Endodermal cell (in vitro differentiated cells): ENCODE measurements at places on chromosomes 3 and 15.

DNA sequence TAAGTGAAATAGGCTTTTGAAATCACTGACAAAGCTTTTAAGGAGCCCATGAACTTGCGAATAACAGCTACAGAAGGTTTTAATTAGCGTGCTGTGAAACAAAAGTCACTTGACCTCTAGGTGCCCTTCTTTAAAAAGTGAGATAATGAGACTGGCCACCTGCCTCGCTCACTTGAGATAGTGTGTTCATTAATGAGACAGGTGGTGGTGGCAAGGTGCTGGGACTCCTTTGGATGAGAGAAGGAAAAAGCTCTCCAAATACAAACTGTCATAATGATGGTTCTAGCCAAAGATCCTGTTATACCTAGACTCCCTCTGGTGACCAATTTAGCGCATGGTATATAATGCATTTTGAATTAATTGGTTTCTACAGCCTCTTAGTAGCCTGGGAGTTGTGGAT lies 22.7 kb upstream of the IREB2 start:
- H3K4me3 ChIP-seq, result no peak overlapping the region
- peaks cover 5% of the 10 kb centered on the region for H3K4me1 ChIP-seq
- no peak for DNase-seq
- no peak overlapping the region for H3K27ac ChIP-seq

DNA sequence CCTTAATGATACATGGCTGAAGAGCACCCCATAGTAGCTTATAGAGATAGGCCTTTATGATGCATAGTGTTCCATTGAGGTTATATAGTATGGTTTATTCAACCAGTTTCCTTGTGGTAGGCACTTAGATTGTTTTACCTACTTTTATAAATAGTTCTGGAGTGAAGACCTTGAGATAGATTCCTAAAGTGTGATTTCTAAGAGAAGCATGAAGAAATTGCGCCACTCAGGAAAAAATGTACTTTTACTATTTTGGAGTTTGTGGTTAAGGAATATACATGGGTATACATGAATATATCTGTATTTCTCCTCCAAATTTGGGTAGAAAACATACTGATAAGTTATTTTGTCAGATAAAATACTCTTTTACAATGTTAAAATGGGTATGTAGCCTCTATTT lies 70.5 kb downstream of the CHD2 start:
- H3K27ac ChIP-seq, result no peak overlapping the region
- no peaks in the 10 kb centered on the region for H3K4me1 ChIP-seq
- H3K4me3 ChIP-seq, result no peak overlapping the region
- peaks cover 98% of the 10 kb centered on the region for H3K36me3 ChIP-seq

- no peaks in the 10 kb centered on the region for H3K4me1 ChIP-seq
- peak overlapping the region; percentile 28 for H3K4me3 ChIP-seq
- H3K36me3 ChIP-seq, result no peaks in the 10 kb centered on the region
- H3K27me3 ChIP-seq, result peaks cover 100% of the 10 kb centered on the region
These were observed 2.2 kb downstream of the ZIC1 start for GRCh38 chr3:147411238-147411814.

DNA sequence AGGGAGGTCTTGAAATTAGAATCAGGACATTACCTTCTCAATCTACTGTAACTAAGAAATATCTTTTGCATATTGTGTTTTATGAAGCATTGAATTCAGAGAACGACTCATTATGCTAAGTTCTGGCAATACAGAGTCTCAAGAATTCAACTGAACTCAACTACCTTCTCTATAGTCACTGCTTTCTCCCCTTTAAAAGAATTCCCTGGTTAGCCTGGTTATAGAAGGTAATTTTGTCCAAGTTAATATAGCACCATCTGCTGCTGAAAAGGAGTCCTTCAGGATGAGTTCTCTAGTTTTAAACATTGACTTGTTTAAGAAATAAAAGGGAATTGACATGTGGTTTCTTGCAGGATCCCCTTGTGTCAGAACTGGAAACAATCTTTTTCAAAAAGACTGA lies 60.2 kb downstream of the IL16 start:
- H3K4me1 ChIP-seq, result no peaks in the 10 kb centered on the region
- no peak overlapping the region for H3K27ac ChIP-seq
- no peak for DNase-seq
- H3K36me3 ChIP-seq, result no peaks in the 10 kb centered on the region

- peaks cover 17% of the 10 kb centered on the region for H3K4me1 ChIP-seq
- no peaks in the 10 kb centered on the region for H3K27me3 ChIP-seq
- DNase-seq, result peak; percentile 91
- H3K27ac ChIP-seq, result no peak overlapping the region
- no peak overlapping the region for H3K4me3 ChIP-seq
These were observed 46.4 kb upstream of the HES1 start for GRCh38 chr3:194089357-194090177.

GRCh38 chr3:178367817-178368617 lies 168.2 kb upstream of the KCNMB2 start:
- H3K4me1 ChIP-seq, result no peaks in the 10 kb centered on the region
- H3K4me3 ChIP-seq, result no peak overlapping the region

DNA sequence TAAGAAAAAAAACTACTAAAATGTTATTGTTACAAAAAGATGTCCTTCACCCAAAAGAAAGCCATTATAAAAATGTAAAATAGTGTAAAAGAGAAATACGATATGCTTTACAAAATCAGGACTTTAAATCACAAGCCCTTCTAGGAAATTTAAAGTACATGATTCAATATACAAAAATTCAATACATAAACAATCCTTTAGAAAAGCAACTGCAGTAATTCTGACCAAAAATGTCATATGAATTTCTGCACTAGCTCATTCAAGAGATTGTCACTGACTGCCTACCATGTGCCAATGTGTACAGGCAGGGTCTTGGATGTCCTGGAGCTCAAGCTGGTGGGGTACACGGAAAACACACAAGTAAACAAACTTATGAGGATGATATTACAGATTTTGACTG lies 2.5 kb downstream of the MORC1 start:
- H3K36me3 ChIP-seq, result no peaks in the 10 kb centered on the region
- H3K27me3 ChIP-seq, result no peaks in the 10 kb centered on the region
- no peak for DNase-seq

- H3K4me1 ChIP-seq, result no peaks in the 10 kb centered on the region
- H3K36me3 ChIP-seq, result no peaks in the 10 kb centered on the region
- DNase-seq, result no peak
- H3K4me3 ChIP-seq, result no peak overlapping the region
- no peak overlapping the region for H3K27ac ChIP-seq
These were observed 203.6 kb downstream of the EDEM1 start for GRCh38 chr3:5390936-5391625.

- peaks cover 97% of the 10 kb centered on the region for H3K27me3 ChIP-seq
- H3K4me3 ChIP-seq, result no peak overlapping the region
- H3K27ac ChIP-seq, result no peak overlapping the region
- peaks cover 9% of the 10 kb centered on the region for H3K4me1 ChIP-seq
These were observed 767 bp upstream of the GATA2 start for GRCh38 chr3:128493570-128494366.

DNA sequence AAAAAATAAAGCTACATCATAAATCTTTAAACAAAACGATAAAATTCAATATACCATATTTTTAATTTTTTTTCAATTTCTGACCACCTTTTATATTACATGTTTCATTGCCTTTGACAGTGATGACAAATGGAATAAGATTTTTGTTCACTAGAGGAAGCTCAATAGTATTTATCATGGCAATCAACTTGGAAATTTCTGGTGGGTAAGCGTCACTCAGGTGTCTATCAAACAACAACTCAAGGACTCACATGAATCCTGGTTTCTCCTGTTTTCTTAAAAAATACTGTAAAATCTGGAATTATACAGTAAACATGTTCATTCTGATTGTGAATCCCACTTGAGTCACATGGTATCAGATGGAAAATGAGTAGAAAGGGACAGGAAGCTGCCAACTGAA lies 782.2 kb downstream of the OTOL1 start:
- H3K36me3 ChIP-seq, result no peaks in the 10 kb centered on the region
- H3K27ac ChIP-seq, result no peak overlapping the region
- no peaks in the 10 kb centered on the region for H3K27me3 ChIP-seq
- H3K4me3 ChIP-seq, result no peak overlapping the region

DNA sequence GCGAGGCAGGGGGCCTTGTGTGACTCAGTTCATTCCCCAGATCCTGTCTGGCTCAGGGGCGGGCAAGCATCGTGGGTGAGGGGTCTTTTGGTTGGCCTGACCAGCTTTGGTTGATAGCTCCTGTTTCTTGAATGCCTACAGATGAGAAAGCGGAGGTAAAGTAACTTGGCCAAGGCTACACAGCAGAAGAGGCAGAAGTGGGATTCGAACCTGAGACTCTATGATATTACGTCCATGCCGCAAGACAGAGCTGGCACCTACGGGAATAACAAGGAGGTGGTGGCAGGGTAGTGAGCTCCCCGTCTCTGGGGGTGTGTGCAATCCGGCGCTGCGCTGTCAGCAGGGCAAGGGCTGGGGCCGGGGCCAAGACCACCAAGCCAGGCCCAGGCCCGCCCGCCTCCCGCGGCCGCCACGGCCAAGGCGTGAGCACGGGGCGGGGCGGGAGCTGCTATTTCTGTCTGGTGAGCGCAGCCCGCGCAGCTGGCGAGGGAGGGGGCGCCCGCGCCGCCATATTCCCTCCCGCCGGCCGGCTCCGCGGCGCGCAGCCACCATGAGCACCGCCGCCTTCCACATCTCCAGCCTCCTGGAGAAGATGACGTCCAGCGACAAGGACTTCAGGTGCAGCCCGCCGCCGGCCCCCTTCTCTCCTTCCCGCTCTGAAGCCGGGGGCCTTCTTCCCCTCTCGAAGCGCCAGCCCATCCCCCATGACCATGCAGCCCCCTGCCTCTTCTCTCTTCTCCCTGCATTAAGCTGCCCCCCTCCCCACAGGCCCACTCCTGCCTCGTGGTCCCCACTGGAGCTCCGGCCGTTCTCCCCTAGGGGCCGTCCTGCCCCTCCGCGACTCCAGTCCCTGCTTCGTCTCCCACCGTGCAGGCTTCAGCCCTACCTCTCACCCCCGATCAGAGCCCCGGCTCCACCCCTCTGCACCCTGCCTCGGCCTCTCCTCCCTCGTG lies at the start of gene CAND2:
Gene CAND2, plus strand, starts transcription at position 510 of the 953 bp plus-strand sequence. Its CDS starts 41 bp downstream, at position 551.
- peak; percentile 80 for DNase-seq
- H3K4me1 ChIP-seq, result no peaks in the 10 kb centered on the region
- H3K27ac ChIP-seq, result no peak within 1 kb of the TSS
- peak within 1 kb of the TSS; percentile 81 for H3K4me3 ChIP-seq

- peak; percentile 56 for DNase-seq
- H3K36me3 ChIP-seq, result no peaks in the 10 kb centered on the region
- no peak overlapping the region for H3K27ac ChIP-seq
- no peaks in the 10 kb centered on the region for H3K27me3 ChIP-seq
- H3K4me1 ChIP-seq, result no peaks in the 10 kb centered on the region
- peak overlapping the region; percentile 26 for H3K4me3 ChIP-seq
These were observed 87.8 kb downstream of the NCEH1 start for GRCh38 chr3:172622916-172623700.

DNA sequence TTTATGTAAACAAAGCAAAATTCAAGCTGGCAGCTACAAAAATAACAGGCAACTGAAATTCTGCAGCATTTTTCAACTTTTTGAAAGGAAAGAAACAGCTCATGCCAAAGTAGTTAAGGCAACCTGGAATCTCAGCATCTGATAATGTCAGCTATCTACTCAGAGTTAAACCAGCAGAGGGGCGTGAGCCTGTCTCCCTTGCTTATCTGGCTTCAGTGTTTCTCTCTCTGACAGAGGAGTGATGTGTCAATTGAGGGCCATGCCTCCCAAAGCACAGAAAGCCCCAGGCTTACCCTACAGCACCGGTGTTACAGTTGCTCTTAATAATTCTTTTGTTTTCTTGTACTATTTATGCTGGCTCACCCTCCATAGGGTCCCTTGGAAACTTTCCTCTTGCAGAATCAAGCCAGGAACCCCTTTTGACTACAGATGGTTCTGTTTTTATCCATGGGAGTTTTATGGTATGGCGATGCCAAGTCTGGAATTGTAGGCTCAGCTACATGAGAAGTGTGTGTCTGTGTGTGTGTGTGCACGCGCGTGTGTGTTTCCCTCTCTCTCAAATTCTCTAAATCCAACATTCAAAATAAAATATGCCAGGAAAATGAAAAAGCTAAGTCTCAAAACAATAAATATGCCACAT lies 7.3 kb downstream of the TMEM212 start:
- H3K4me3 ChIP-seq, result peak overlapping the region; percentile 8
- no peaks in the 10 kb centered on the region for H3K36me3 ChIP-seq
- H3K4me1 ChIP-seq, result no peaks in the 10 kb centered on the region
- H3K27ac ChIP-seq, result peak overlapping the region; percentile 49
- H3K27me3 ChIP-seq, result no peaks in the 10 kb centered on the region

DNA sequence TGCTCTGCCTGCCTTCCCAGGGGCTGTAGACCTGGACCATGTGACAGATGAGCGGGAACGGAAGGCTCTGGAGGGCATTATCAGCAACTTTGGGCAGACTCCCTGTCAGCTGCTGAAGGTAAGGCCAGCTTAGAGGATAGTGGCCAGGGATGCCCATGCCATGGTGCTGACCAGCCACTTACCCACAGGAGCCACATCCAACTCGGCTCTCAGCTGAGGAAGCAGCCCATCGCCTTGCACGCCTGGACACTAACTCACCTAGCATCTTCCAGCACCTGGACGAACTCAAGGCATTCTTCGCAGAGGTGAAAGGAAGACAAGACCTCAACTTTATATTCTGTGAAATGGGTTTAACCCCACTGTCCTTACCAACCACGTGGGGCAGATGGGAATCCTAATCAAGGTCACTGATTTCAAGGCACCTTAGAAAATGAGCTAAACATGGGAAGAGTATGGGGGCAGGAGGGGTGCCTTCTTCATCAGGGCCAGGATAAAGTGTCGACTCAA lies 26.7 kb downstream of the NBEAL2 start:
- no peak overlapping the region for H3K4me3 ChIP-seq
- no peaks in the 10 kb centered on the region for H3K27me3 ChIP-seq
- DNase-seq, result no peak
- no peak overlapping the region for H3K27ac ChIP-seq
- H3K36me3 ChIP-seq, result peaks cover 22% of the 10 kb centered on the region

DNA sequence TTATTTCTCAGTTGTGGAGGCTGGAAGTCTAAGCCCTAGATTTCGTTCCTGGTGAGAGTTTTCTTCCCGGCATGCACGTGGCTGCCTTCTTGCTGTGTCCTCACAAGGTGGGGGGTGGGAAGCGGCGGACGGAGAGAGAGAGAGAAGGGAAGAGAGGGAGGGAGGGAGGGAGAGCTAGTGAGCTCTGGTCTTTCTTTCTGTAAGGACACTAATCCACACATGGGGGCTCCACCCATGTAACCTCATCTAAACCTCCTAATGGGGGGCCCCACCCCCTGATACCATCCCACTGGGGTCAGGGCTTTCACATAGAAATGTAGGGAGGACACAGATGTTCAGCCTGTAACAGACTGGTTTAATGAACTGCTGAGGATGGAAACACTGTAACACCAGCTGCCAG lies 7.3 kb downstream of the FBLN2 start:
- H3K27ac ChIP-seq, result peak overlapping the region; percentile 81
- H3K4me1 ChIP-seq, result peaks cover 7% of the 10 kb centered on the region
- no peaks in the 10 kb centered on the region for H3K36me3 ChIP-seq
- no peak for DNase-seq

GRCh38 chr3:120597445-120598049 lies 1.4 kb downstream of the NDUFB4 start:
- H3K36me3 ChIP-seq, result peaks cover 48% of the 10 kb centered on the region
- H3K4me3 ChIP-seq, result peak overlapping the region; percentile 98
- no peak for DNase-seq
- H3K27ac ChIP-seq, result no peak overlapping the region
- H3K4me1 ChIP-seq, result peaks cover 4% of the 10 kb centered on the region
- H3K27me3 ChIP-seq, result no peaks in the 10 kb centered on the region

- no peak overlapping the region for H3K4me3 ChIP-seq
- H3K27ac ChIP-seq, result no peak overlapping the region
- DNase-seq, result no peak
- no peaks in the 10 kb centered on the region for H3K4me1 ChIP-seq
- no peaks in the 10 kb centered on the region for H3K27me3 ChIP-seq
These were observed 103.8 kb upstream of the GALNT15 start for GRCh38 chr3:16070707-16071106.

GRCh38 chr3:187969581-187969950 lies 184.4 kb upstream of the LPP start:
- H3K36me3 ChIP-seq, result no peaks in the 10 kb centered on the region
- H3K4me3 ChIP-seq, result no peak overlapping the region
- H3K27me3 ChIP-seq, result no peaks in the 10 kb centered on the region
